MCF 10A (cell line): ENCODE measurements at places on chromosomes 3 and 15.

- DNase-seq = no peak
Measured at GRCh38 chr3:14810070-14810791, 8.5 kb upstream of the FGD5 start.

DNA sequence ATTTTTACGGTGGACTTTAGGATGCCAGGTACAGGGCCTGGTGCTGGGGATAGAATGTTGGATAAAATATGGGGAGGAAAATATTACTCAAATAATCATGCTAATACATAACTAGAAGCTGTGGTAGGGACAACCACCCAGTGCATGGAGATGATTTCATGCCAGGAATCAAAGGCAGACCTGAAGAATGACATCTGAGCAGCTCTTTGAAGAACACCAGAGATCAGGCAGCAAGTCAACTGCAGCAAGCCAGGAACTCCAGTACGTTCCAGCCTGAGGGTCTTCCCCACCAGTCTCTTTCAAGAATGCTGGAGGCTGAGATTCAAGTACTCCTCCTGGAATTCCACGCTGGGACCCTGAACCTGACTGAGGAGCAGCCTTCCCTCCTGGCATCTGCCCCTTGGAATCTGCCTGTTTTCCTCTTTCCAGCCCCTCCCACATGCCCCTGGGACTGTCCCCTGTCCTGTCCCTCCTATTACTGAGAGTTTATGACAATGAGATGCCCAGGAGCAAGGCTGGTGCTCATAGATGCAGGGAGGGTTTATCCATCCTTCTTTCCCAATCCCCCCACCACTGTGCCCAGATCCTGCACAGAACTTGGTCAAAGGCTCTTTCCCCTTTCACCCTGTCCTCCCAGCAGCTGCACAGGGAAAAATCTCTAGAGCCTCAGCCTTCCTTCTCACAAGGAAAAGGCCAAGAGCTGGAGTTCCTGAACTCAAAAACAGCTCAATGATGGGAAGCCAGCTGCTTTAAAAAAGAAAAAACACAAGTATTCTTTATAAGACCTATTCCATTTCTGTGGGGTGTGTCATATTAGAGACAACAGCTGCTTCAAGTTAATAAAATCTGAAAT, 68.0 kb downstream of the PDZRN3 start:
- no peak for DNase-seq

DNA sequence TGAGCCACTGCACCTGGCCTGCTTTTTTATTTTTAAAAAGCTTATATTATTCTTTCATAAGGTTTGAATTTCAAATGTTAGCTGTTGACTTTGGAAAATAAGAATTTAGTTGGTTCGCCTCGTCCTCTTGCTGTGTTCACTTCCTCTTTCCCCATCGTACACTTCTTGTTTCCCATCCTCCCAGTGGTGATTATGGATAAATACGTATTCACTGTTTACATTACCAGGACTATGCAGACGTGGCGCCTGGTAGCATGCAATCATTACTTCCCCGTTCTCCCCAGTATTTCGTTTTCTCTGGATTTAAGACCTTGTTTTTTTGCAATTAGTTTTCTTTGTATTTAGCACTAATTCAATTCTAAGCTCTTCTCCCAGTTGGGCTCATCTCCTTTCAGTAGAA, 70.1 kb downstream of the LMLN start:
- no peak for DNase-seq

- no peak for DNase-seq
Measured at GRCh38 chr3:70110066-70110465, 110.5 kb downstream of the SAMMSON start.

- no peak for DNase-seq
Measured at GRCh38 chr3:159629329-159630084, 359.1 kb upstream of the IL12A start.

GRCh38 chr15:68301301-68301700, 23.8 kb downstream of the FEM1B start:
- no peak for DNase-seq

DNA sequence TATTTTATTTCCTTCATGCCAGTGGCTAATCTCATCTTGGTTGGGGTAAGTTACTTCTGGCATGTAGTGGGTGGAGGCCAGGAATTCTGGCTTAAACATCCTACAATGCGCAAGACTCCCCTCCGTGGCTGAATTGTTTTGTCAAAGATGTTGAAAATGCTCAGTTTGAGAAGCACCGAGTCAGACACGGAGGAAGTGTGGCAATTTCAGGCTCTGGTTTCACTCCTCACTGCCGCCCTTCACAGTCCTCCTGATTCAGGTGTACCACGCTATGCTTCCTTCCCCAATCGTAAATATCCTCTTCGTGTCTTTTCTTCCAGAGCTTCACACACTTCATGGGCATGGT, 150.7 kb downstream of the OPA1 start:
- peak; percentile 6 for DNase-seq

- no peak for DNase-seq
Measured at GRCh38 chr3:81279481-81280379, 481.7 kb downstream of the GBE1 start.

- no peak for DNase-seq
Measured at GRCh38 chr3:42127226-42127625, 36.1 kb downstream of the TRAK1 start.

GRCh38 chr3:146184241-146185015, 23.4 kb upstream of the PLOD2 start:
- peak; percentile 86 for DNase-seq

DNA sequence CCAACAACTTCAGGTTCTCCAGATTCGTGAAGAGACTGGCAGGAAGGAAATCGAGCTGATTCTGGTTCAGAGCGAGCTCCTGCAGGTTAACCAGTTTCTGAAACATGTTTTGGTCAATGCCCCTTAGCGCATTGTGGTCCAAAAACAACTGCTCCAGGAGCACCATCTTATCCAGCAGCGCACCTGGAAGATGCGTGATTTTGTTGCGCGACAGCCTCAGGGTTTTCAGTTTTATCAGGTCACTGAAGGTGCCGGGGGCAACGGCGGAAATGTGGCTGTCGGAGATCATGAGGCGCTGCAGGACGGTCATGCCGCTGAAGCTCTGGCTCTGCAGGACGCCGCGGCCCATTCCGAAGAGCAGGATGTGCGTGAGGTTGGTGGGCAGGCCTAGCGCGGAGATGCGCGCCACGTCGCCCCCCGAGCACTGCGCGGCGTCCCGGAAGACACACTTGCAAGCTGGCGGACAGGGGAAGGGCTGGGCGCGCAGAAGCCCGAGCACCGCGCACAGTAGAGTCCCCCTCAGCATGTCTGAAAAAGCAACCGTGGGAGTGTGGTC, 1.2 kb downstream of the GP5 start:
- DNase-seq = no peak

- peak; percentile 98 for DNase-seq
Measured at GRCh38 chr3:151305060-151305774, 11.4 kb downstream of the GPR87 start.

DNA sequence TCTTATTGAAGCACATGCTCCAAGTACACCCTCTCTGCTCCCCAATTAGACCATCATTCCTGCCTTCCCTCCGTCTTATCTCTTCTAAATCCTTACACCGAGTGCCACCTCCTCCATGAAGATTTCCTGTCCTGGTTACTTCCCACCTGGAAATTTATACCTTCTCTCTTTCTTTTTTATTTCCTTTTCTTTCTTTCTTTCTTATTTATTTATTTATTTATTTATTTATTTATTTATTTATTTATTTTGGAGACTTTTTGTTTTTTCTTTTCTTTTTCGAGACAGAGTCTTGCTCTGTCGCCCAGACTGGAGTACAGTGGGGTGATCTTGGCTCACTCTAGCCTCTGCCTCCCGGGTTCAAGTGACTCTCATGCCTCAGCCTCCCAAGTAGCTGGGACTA, 45.9 kb upstream of the ABHD2 start:
- DNase-seq = no peak

GRCh38 chr15:78072080-78072892, 5.2 kb downstream of the TBC1D2B start:
- no peak for DNase-seq
